Fibroblast of skin of left biceps (primary cell): ENCODE measurements at places on chromosomes 3 and 15.
A peak's percentile ranks its signal among the peaks of the same experiment; 100 is the strongest.

DNA sequence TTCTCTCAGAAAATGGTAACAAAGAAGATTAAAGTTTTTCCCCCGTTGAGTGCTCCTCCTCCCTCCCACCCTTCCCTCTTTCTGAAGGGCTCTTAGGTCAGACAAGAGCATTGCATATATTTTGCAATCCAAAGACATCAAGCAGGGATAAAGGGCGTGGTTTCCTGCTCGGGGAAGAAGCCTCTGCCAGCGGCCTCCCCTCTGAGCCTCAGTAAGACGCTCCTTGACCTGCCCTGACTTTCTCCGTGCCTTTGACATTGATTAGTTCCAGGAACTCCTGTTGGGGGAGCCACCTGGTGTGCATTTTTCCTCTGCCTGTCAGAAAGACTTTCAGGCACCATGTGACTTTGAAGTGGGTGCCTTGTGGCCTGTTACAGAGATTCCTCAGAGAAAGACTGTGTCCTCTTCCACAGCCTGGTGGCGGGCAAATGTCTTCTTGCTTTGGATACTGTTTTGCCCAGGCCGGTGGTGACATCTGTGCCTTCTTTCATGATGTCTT, 87.2 kb upstream of the TBL1XR1 start:
- no peak for DNase-seq

DNA sequence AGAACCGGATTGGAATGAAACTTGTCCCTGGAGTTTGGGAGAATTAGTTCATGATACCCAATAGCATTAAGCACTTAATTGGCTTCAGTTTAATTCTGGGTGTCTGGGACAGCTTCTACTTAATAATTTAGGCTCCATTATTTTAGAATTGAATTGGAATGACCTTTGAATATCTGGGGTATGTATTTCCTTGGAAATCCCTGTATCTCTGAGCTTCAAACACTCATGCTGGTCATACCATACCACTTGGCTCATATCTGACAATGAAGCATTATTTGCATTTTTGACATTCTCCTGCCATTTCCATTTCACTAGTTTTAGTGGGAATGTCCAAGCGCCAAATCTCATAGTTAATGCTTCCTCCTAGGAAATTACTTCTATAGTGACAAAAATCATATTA, 393.1 kb downstream of the DIPK2A start:
- DNase-seq: no peak

- DNase-seq: no peak
Observed at GRCh38 chr3:46878781-46879436, 1.4 kb downstream of the PTH1R start.

DNA sequence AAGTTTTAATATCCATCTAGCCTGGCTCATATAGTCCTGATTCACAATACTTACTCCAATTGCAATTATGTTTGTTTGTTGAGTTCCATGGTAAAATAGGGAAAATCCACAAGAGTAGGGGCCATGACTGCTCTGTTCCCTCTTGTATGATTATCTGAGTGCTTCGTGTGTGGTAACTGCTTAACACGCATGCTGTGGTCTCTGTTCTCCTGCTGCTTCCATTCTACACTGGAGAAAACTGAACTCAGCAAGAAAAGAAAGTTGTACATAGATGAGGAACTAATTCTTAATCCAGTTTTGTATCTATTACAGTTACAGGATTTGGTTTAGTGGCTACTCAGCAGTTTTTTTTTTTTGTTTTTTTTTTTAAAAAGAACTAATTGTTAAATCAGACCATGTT, 223.0 kb upstream of the SATB1 start:
- DNase-seq: no peak

- DNase-seq: no peak
Observed at GRCh38 chr15:27235681-27236080, 264.7 kb downstream of the GABRG3 start.

GRCh38 chr3:162769564-162769963, 1273.0 kb downstream of the OTOL1 start:
- no peak for DNase-seq

GRCh38 chr3:125670945-125671344, 75.6 kb upstream of the OSBPL11 start:
- no peak for DNase-seq

- DNase-seq: no peak
Observed at GRCh38 chr3:14179114-14179465, 473 bp downstream of the LSM3 start.

- DNase-seq: no peak
Observed at GRCh38 chr3:9630550-9631139, 18.7 kb upstream of the MTMR14 start.

DNA sequence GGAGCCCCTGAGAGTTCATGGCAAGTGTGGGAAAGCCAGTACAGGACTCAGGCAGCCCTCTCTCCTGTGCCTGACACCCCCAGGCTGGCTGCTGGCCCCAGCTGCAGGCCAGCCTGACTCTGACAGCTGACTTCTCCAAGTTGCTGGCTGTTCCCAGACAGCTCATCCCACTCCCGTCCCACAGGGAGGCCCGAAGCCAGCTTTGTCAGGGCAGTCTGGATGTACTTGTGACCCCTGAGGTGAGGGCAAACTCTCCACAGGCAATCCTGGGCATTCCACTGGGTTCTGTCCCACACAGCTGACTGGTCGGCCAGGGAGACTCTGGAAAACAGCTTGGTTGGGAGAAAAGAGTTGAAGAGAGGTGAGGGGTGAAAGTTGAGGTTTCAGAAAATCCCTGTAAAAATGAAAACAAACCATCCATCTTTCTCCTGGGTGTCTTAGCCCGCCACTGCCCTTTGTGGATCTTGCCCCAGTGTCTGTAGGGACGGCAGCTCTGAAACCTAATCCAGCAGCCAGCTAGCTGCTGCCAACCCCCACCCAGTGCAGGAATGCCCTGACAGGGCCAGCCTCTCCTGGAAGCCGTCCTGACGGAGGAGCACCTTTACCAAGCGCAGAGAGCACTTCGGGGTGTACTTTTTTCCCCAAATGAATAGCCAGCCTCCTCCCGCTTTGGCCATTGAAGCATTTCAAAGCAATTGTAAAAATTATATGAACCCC, 87.9 kb downstream of the DNAJB8 start:
- no peak for DNase-seq

DNA sequence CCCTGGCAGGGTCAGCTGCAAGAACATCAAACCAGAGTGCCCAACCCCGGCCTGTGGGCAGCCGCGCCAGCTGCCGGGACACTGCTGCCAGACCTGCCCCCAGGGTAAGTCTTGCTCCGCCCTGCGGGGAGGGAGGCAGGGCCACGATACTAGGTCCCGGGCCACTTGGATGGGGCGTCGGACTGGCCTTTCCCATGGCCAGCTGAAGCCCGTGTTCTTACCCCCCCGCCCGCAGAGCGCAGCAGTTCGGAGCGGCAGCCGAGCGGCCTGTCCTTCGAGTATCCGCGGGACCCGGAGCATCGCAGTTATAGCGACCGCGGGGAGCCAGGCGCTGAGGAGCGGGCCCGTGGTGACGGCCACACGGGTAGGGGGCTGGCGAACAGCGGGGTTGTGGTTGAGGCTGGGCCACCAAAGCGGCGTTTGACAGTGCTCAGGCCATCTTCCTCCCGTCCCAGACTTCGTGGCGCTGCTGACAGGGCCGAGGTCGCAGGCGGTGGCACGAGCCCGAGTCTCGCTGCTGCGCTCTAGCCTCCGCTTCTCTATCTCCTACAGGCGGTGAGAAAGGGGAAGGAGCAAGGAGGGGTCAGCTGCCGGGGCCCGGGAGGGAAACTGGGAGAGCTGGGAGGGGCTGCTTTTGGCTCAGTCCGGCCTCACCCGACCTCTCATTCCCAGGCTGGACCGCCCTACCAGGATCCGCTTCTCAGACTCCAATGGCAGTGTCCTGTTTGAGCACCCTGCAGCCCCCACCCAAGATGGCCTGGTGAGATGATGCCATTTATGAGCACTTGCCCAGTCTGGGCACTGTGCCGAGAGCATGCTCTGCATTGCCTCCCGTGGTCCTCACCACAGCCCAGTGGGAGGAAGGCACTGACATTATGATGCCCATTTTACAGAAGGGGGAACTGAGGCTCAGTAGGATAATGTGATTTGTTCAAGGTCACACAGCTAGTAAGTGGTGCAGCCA, 1.7 kb downstream of the CHRD start:
- no peak for DNase-seq

- no peak for DNase-seq
Observed at GRCh38 chr3:189507856-189508255, 123.3 kb upstream of the TP63 start.

- no peak for DNase-seq
Observed at GRCh38 chr3:185387646-185388045, 24.7 kb downstream of the MAP3K13 start.

DNA sequence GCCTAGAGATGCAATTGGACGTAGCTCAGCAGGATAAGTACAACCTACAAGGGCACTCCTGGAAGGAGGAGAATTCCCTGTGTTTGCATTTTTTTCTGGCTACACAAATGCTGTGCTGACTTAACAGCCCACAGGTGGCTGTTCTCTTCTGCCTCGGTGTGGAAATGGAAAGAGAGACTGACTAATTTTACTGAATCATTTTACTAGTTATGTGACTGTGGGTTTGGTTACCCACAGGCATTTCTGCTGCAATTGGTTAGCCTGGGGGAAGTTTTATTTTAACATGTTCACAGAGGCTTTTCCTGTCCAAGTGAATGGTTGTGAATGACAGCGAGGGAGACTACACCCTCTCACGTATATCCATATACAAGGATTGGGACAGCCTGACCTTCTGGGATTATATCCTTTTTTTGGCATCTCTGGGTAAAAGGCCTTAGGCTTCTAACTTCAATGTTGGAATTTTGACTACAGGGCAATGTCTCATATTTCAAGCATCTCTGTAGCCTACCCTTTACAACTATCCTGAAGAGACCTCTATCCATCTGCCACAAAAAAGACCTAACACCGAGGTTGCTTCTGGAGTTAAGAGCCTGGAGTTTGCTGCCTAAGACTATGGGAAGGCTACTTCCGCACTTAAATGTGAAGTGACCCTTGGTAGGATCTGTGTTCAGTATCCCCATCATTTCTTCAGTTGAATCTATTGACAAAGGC, 67.2 kb upstream of the TP63 start:
- DNase-seq: peak; percentile 84

- DNase-seq: peak; percentile 12
Observed at GRCh38 chr15:42385206-42385979, 26.1 kb downstream of the CAPN3 start.

GRCh38 chr15:63373330-63373729, 8.3 kb downstream of the CA12 start:
- DNase-seq: no peak

DNA sequence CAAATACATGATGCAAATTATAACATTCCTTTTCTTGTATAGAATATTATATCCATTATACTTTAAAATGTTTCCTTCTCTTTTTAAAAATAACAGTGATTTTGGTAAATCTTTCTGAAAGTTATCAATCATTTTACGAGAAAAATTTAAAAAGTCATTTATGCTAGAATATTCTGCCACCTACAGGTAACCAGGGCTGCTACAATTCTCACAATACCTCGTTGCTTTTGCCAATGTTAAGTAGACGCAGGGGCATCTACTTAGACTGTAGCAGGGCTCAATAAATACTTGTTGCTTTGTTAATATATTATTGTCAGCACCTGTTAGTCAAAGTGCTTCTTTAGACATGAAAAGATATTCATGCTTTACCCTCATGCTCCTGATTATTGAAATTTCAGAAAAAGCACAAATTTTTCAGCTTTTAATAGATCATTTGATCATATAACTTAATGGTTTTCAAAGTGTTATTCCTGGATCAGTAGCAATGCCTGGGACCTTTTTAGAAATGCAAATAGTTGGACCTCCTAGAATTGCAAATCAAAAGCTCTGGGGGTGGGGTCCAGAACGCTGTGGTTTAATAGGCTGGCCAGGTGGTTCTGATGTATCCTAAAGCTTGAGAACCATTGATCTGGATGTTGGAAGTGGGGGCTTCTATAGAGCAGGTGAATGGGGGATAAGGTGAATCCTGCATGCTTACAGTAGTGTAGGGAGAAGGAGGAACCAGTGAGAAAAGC, 223.6 kb upstream of the PDZRN3 start:
- peak; percentile 18 for DNase-seq

GRCh38 chr3:52174896-52175295, 20.7 kb upstream of the POC1A start:
- DNase-seq: no peak

DNA sequence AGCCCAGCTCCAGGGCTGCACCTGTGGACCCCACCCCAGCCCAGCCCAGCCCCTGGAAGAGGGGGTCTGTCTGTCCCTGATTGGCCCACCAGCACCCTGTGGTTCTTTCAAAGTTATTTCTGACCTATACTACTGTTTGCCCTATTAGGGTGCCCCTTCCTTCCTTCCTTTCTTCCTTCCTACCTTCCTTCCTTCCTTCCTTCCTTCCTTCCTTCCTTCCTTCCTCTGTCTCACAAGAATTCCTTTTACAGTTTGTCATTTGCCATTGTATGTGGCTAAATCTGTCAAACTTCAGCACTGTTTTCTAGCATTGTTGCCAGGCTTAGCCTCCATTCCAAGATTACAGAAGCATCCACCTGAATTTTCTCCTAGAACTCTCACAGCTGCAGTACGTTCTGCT, 66.9 kb downstream of the KLF15 start:
- DNase-seq: no peak

DNA sequence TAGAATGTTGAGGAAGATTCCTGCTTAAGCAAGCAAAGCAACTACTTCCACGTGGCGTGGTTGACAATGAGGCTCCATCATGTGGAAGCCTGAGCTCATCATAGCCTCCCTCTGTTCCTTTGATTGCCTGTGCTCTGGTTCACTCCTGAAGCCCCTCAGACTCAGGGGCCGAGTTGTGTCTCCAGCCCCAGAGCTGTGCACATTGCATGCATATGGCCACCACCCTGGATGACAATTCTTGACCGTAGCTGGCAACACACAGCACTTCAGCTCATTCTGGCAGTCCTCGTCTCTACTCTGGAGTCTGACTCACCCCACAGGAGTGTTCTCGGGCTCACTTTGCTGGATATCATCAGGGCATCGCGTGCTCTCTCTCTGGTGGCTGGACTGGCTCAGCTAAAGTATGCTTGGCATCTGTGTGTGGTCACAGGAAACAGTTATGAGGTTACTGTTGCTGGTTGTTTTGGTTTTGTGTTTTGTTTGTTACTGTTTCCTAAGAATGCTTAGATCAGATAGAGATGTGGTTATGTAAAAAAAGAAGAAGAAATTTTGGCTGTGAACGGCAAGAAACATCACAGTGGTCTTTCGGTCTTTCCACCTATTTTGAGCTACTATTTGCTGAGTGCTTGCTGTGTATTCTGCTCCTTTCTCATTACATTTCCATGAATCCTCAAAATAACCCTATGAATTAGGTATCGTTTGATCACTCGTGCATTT, 41.6 kb upstream of the MRPS22 start:
- DNase-seq: peak; percentile 93

- no peak for DNase-seq
Observed at GRCh38 chr3:185630182-185630622, 44.1 kb downstream of the SENP2 start.

DNA sequence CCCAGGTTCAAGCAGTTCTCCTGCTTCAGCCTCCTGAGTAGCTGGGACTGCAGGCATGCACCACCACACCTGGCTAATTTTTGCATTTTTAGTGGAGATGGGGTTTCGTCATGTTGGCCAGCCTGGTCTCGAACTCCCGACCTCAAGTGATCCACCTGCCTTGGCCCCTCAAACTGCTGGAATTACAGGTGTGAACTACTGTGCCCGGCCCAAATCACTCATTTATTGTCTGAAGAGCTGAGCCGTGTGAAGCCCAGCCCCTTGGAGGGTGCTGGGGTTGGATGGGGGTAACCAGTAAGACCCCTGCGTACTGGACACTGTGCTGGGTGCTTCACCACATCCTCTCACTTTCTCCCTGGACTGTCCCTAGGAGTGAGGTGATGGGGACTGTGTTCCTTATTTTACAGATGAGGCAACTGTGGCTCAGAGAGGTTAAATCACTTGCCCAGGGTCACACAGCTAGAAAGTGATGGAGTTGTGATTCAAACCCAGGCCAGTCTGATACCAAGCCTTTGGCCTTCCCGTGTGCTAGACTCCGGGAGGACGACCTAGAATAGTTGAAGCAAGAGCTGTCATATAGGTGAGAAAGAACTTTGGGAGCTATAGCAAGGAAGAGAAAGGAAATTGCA, 41.7 kb upstream of the IREB2 start:
- DNase-seq: no peak
